ENCODE measurements at places on chromosomes 6 and 20.
A peak's percentile ranks its signal among the peaks of the same experiment; 100 is the strongest.

GRCh38 chr20:47815866-47816265 lies 30.6 kb upstream of the SULF2 start:
- DNase-seq = no peak

GRCh38 chr20:63627129-63627750 lies 339 bp upstream of the GMEB2 start:
- peak; percentile 97 for DNase-seq

GRCh38 chr6:20802596-20802995 lies 268.3 kb downstream of the CDKAL1 start:
- DNase-seq = no peak

GRCh38 chr6:123171341-123172115 lies 175.5 kb downstream of the CLVS2 start:
- peak; percentile 87 for DNase-seq

DNA sequence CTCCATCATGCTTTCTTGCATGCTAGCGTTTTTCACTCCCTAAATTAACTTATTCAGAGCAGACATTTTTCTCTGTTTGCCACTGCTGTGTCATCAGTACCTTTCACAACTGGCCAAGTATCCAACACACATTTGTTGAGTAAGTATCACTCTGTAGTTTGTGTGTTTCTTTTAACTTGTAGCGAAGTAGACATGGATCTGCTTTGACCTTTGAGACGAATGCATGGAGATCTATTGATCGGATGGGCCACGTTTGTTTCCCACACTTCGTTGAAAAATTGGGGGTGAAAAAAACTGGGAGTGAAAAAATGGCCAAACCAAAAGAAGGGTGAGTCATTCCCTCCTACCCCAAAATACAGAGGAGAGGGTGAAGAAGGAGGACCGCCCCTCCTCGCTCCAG lies 12.9 kb upstream of the SLC9A8 start:
- DNase-seq = no peak

- DNase-seq = no peak
These were observed 76.0 kb downstream of the SLX4IP start for GRCh38 chr20:10511170-10511508.

DNA sequence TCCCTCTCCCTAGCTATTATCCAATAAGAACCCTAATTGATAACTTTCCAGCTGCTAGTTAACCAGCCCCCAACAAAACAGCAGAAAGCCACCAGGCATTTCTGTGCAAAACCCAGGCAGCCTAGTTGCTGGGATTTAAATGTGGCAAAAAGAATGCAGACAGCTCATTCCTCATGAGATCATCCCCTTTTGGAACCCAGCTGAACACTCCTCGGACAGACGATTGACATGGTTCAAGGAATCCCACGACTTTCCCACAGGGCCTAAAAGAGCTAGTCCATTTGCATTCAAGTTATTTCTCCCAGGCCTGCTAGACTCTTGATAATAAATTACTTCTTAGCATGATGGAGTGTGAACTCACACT lies 24.0 kb downstream of the JAG1 start:
- DNase-seq = peak; percentile 63

- DNase-seq = no peak
These were observed 174.4 kb downstream of the SYNE1 start for GRCh38 chr6:152462716-152463115.

GRCh38 chr6:43608310-43608763 lies 20.7 kb downstream of the GTPBP2 start:
- peak; percentile 90 for DNase-seq

DNA sequence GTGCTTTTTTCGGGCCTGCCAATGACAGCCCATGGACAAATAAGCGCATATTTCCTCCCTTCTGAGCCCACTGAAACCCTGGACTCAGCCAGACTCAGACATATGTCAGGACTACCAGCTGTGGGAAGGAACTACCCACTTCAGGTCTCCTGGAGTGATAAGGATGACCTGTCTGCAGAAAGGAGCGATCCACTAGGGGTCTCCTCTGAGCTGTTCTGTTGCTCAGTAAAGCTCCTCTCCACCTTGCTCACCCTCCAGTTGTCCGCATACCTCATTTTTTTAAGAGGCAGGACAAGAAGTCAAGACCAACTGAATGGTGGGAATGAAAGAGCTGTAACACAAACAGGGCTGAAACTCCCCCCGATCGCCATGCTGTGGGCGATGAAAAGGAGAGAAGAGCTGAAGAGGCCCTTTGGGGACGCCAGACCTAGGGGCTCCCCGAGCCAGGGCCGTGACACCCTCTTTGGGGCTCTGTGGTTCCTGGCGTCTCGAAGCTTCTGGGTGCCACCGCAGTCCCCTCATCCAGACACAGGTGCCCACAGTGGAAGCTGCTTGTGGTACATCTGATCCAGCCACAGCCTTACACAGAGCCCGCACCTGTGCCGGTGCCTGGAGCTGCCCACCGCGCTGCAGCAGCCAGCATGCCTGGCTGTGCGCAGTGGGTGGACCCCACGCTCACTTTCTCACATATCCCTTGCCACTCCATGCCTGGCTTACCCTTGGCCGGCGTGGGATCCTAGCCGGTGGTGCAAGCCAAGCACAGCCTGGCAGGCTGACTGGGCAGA lies 68.8 kb downstream of the EYS start:
- no peak for DNase-seq

DNA sequence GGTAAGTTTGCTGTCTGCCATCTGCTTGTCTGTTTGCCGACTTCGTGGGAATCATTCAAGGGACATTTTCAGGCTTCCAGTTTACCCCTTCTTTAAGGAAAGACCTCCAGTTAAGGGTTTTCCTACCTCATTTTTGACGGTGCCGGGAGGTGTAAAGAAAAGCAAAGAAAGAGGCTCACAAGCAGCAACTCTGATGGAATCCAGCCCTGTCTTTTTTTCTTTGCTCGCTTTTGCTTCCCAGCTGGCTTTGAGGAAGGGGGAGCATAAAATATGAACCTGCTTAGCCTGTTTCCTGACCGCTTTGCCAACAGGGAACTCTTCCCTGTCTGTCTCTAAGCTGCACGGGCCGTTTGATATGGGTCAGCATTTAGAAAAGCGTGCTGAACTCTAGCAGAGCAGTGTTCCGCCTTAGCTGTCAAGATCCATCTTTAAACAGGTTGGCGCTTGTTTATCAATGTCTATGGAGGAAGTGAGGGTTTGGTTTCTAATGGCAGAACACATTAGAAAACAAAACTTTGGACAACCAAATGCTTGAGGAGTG lies 13.8 kb downstream of the SYTL3 start:
- DNase-seq = peak; percentile 21

GRCh38 chr20:47859278-47859677 lies 74.0 kb upstream of the SULF2 start:
- peak; percentile 85 for DNase-seq

DNA sequence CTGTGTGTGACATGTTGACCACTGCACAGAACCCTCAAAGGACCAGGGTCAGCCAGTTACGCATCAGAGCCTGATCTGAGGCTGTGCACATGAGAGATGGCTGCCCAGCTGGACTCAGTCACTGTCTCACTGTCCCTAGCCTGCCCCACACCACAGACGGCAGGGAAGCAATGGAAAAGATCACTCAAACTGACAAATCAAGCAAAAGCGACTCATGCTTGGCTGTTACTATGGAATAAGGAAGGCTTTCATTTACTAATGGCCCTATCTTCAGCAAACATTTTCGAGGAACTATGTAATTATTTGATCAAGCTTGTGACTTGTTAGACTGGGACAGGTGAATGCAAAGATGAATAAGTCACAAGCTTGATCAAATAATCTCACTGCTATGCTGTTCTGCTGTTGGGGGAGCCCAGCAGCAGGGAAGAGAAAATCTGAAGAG lies 137.0 kb downstream of the SLC23A2 start:
- DNase-seq = no peak

DNA sequence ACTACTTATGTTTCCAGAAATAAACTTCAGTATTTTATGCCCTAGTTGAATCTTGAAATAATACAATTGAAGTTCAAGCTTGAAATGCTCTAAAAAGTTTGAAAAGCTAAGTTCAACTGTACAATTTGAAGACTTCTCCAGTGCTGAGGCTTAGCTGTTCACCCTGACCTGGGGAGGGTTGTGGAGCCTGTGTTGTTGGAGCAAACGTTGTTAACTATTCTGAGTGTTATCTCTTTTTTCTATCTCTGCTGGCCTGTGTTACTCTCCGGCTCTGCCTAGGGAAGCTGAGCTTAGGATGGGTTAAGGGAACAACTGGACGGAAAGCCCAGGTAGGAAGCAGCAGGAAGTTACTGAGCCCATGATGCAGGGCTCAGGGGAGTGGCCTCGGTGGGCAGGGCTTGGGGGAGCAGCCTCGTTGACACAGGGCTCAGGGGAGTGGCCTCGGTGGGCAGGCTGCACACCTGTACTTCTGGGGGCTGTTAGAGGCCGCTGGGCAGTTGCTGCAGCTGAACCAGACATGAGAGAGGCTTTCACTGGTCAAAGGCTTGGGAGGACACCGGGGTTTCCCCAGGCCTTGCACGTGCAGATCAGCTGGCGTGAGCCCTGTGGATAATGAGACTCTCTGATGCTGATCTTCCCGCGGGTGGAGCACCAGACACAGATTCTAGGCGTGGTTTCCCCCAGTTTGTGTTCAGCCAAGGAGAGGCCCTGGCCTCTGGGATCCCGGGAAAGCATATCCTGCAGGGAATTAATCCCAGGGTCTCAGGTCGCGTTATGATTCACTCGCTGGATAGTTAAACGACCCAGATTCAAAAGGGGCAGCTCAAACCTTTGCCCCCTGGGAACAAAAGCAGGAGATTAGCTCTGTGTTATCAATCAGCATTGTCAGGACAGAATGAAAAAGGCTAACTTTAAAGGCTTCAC lies 58.9 kb downstream of the ERMARD start:
- peak; percentile 20 for DNase-seq

DNA sequence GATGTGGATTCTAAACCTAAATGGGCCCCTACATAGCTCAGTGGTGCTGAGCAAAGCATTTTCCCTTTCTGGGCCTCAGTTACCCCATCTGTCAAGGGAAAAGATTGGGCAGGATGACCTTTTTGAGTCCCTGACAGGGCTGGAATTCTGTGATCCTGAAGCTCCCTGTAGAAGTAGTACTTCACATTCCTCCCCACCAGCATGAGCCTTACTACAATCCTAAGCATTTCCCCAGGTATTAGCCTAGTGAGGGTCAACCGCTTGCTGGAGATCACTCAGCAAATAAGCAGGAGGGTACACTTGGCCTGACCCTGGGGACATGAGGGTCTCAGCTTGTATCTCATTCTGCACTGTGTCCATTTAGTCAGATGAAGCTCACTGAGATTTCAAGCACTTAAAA lies 13.4 kb downstream of the NDRG3 start:
- no peak for DNase-seq

GRCh38 chr6:133085896-133086295 lies 155.3 kb upstream of the EYA4 start:
- no peak for DNase-seq

GRCh38 chr20:11895861-11896387 lies 21.8 kb upstream of the BTBD3 start:
- DNase-seq = no peak

GRCh38 chr6:31356216-31356945 lies 598 bp downstream of the HLA-B start:
- no peak for DNase-seq
